ENCODE measurements at places on chromosomes 16 and 17. TPM values are rescaled to one million over a fixed set of nuclear protein-coding genes. Genes with fewer than 3 reads are reported as not detected.
A peak's percentile ranks its signal among the peaks of the same experiment; 100 is the strongest.

DNA sequence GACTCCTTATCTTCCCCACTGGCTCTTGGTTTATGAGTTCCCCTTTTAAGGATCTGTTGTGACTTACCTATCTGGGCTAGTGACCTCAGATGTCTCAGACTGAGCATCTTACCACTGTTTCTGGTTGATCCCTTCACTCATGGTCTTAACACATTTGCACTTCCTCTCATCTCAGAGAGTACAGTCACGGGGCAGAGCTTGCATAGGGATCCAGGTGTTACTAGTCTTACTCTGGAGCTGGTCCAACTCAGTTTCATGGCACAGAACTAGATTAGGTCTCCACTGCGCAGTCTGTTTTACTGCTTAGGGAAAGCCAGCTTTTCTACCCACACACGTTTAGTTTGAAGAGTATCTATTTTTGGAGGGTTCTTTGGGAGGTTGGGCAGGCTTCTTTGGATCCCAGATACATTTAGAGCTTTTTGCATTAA, 10.2 kb downstream of the GABARAPL2 start:
- H3K36me3 ChIP-seq: peaks cover 65% of the 10 kb centered on the region
- peak; percentile 28 for DNase-seq
- no peak overlapping the region for H3K4me3 ChIP-seq
- H3K27me3 ChIP-seq: no peaks in the 10 kb centered on the region
- H3K4me1 ChIP-seq: no peaks in the 10 kb centered on the region

GRCh38 chr17:1486802-1487695, 5.4 kb downstream of the MYO1C start:
- H3K27me3 ChIP-seq: no peaks in the 10 kb centered on the region
- H3K4me1 ChIP-seq: peaks cover 46% of the 10 kb centered on the region
- peaks cover 16% of the 10 kb centered on the region for H3K36me3 ChIP-seq
- peak overlapping the region; percentile 93 for H3K4me3 ChIP-seq
- H3K27ac ChIP-seq: peak overlapping the region; percentile 99

DNA sequence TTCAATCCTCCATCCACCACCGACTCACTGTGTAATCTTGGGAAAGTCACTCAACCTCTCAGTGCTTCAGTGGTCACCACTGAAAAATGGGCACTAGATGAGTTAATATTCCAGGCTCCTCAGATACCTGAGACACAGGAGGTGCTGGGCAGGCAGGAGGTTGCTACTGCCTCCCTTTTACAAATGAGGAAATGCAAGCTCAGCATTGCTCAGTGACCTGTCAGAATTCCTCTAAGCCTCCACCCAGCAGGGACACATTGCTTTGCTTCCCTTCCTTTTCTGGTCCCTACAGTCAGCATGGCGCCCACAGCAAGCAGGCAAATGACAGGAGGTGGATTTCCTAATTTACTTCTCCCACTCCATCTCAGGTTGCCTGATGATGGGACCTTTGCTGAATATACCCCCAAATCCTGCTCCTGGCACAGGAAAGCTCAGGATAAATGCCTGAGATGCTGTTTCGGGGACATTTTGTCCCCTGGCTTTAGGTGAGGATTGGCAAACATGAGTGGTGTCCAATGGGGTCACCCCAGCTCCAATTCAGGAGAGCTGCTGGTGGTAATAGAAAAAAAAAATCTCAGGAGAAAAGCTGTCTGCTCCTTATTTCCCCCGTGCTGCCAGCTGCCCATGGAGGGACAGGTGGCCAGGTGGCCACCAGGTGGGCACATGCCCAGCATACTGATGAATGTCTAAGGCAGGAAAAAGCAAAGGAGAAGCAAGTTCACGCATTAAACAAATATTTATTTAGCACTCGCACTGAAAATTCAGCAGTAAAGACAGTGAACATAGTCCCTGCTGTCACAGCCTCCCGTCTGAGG, 5.0 kb upstream of the KRT13 start:
- no peak for DNase-seq
- no peak overlapping the region for H3K4me3 ChIP-seq
- H3K27ac ChIP-seq: no peak overlapping the region
- H3K4me1 ChIP-seq: no peaks in the 10 kb centered on the region
- H3K27me3 ChIP-seq: no peaks in the 10 kb centered on the region
- no peaks in the 10 kb centered on the region for H3K36me3 ChIP-seq

Gene WFDC1
- 126 TPM for total RNA-seq

Gene NPIPA2
- not detected for total RNA-seq

Gene FSCN2
- total RNA-seq: not detected
